EH (cell line): ENCODE measurements at places on chromosomes 6 and 20.

DNA sequence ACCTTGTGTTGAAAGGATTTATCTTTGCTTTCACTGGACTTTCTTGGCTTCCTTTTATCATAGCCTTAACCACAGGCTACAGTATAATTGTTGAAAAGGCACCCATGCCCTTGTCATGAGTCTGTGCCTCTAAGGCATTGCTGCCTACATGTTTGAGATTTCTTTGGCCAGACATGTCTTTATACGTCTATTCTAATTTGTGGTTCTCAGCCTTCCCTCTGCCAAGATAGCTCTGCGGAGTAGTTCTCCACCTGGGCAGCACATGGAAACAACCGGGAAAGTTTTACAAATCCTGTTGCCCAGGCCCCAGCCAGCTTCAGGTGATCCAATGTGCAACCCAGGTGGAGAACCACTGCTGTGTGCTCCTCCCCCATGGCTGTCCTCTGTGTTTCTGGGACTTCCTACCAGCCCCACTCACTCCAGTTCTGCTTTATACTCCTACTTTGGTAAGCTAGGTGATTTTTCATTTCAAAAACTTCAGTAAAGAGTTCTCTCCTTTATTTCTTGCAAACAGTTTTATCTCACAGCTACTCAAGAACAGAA, 159.6 kb upstream of the MYLIP start:
- DNase-seq = peak; percentile 75

DNA sequence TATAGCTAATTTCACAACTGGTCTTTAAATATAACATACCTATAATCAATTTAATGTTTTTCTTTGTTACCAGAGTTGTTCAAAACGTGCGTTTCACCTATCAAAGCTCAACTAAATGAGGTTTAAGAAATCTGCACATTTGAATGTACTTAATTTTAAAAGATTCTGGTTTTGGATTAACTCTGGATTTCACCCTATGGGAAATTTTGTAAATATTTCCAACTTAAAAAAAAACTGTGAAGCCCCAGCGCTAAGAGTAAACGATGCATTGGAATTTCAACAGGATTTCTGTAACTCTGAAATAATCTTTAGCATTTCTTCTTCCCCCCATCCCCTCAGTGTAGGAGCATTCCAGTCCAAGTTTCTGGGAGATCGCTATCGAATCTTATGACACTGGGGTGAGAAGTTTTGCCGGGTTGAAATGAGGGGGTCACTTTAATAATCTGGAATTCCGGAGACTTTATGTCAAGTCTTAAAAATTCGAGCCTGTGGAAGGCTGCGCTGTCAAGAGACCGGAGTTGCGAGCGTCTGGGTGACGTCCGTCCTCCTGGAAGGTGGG, 643 bp upstream of the MAP3K4 start:
- DNase-seq = no peak

DNA sequence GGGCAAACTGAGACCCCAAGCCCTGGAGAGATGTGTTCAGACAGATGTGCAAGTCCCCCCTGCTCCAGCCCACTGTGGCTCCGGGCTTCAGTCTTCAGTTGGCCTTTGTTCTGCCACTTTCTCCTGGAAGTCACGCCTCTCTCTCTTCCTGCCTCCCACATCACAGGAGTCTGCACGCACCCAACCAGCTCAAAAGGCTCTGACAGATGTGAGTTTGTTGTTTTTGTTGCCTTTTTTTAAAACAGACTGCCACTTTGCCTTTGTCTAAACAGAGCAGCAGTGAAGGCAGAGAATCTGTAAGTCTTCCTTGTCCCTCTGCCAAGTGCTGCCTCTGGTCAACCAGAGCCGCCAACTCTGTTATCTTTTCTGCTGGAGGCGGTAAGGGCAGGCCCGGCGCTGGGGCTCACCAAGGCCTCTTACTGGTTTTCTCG, 149.7 kb downstream of the TFAP2C start:
- peak; percentile 18 for DNase-seq

GRCh38 chr20:2299301-2299700, 3.5 kb downstream of the TGM3 start:
- DNase-seq = no peak

DNA sequence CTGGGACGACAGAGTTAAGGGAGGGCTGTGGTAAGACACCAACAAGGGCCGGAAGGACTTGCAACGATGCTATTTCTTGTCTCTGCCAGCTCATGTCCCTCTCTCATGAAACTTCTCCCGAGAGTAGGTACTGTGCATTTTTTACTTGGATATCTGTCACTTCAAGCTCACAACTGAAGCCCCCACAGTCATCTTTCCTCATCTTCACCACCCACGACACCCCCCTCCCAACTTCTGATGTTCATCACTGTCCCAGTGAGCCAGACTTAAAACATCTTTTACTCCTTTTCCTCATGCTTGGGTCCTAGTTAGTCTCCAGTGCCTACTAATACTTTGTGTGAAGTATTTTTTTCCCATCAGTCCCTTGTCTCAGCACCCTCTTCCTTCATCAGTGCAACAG, 34.6 kb upstream of the SRPK1 start:
- DNase-seq = no peak

- DNase-seq = no peak
Observed at GRCh38 chr6:149464411-149464810, 20.4 kb downstream of the ZC3H12D start.

- peak; percentile 66 for DNase-seq
Observed at GRCh38 chr6:137705160-137706082, 161.6 kb upstream of the TNFAIP3 start.

- no peak for DNase-seq
Observed at GRCh38 chr20:24814556-24815195, 134.4 kb upstream of the CST7 start.
